ENCODE measurements at places on chromosomes 16 and 17.

GRCh38 chr17:66508896-66509844 is 206.8 kb downstream of the PRKCA start:
- DNase-seq: no peak

GRCh38 chr17:19401321-19402010 is 9.6 kb upstream of the RNF112 start:
- no peak for DNase-seq

- DNase-seq: no peak
Observed at GRCh38 chr16:27633721-27634120, 83.8 kb downstream of the KATNIP start.

GRCh38 chr17:386141-386876 is 33.7 kb upstream of the RPH3AL start:
- no peak for DNase-seq

GRCh38 chr16:5228369-5228768 is 130.8 kb upstream of the EEF2KMT start:
- no peak for DNase-seq

DNA sequence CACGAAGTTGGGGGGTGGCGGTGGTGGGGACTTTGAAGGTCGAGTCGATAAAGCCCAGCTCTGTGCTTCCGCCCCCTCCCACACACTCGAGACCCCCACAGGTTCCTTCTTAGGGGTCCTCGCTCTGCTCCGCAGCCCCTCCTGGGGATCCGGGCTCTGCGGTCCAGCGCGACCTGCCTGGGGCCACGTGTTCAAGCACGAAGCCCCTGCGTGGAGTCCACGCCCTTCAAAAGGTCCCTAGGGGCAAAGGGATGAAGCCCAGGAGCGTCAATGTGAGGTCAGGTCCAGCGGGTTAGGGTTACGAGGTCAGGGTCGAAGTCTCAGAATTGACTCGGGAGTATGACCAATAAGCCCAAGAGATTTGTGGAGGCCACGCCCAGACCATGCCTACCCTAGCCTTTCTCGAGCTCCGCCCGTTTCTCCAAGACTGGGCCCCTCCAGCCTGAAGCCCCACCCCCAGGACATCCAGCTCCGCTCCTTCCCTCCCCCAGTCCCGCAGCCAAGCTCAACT is 786 bp upstream of the CACNA1G start:
- DNase-seq: no peak
